Activated CD4-positive, alpha-beta T cell treated with anti-CD3 and anti-CD28 coated beads for 48 hours (primary cell): ENCODE measurements at places on chromosomes 4 and X.

- no peak for DNase-seq
Observed at GRCh38 chr4:25504932-25505636, 128.0 kb downstream of the ANAPC4 start.

DNA sequence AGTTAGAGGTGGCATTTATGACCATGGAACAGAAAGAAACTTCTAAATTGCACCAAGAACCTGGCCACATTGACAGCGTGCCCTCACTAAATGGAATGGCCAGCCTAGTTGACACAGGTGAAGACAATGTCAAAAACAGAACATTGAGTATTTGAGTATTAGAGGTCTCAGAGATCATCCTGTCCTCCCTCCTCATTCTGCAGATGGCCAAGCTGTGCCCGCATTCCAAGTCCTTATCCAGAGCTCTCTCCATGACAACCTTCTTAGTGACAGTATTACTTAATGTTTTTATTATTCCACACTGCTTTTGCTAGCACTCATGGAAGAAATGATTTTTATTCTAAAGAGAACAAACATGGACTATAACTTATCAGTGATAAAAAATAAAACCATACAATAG lies 9.9 kb upstream of the CCDC110 start:
- DNase-seq = no peak

DNA sequence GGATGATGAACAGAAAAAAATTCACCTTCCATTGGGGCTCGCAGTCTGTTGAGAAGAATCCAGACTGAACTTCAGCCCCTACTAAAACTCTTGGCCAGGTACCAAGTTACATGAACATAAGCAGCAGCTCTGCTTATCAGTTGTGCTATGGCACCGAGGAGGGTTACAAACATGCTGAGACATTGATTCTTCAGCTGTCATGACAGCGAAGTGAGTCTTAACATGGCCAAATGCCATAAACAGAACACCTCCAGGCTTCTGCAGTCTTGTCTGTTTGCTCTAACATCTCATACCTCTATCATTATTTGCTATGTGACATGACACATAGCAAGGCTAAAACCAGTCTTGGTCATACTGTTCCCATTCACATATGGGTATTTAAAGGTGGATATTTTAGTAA lies 521.5 kb downstream of the GRID2 start:
- DNase-seq = no peak

DNA sequence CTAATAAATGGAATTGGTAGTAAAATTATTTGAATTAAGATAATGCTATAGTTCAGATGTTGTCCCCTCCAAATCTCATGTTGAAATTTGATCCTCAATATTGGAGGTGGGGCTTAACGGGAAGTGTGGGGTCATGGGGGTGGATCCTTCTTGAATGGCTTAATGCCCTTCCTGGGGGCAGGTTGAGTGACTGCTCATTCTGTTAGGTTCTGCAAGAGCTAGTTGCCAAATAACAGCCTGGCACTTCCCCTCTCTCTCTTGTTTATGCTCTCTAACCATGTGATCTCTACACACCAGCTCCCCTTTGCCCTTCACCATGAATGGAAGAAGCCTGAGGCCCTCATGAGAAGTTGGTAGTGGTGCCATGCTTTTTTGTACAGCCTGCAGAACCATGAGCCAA lies 724.8 kb upstream of the FTHL17 start:
- no peak for DNase-seq

DNA sequence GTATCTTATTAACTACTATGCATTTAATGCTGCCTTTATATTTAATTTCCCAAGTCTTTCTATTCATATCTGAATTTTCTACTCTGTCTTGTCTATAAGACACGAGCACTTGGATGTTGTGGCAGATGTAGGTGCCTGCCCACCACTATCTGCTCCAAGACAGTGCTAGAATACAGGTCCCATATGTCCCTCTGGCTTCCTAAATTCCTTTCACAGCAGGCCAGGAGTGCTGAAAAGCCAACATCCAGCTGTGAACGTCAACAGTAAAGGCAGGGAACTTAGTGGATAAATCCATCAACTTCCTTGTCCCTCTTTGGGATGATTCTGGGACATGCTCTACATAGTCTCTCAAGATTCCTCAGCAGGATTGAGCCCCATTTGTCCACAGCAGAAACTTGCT lies 245.1 kb upstream of the ETNPPL start:
- DNase-seq = no peak

- no peak for DNase-seq
Observed at GRCh38 chrX:36087366-36087765, 167.8 kb downstream of the CFAP47 start.
